Upper lobe of left lung (tissue), 6 donors: ENCODE measurements at places on chromosomes 16 and 17. TPM values are rescaled to one million over a fixed set of nuclear protein-coding genes. Genes with fewer than 3 reads are reported as not detected.

- H3K4me3 ChIP-seq = no peak overlapping the region
- H3K27me3 ChIP-seq = no peaks in the 10 kb centered on the region
- no peak overlapping the region for H3K27ac ChIP-seq
- no peaks in the 10 kb centered on the region for H3K36me3 ChIP-seq
- H3K4me1 ChIP-seq = peaks cover 28% of the 10 kb centered on the region
These were observed 20.1 kb downstream of the UNC119 start for GRCh38 chr17:28532050-28532960.

DNA sequence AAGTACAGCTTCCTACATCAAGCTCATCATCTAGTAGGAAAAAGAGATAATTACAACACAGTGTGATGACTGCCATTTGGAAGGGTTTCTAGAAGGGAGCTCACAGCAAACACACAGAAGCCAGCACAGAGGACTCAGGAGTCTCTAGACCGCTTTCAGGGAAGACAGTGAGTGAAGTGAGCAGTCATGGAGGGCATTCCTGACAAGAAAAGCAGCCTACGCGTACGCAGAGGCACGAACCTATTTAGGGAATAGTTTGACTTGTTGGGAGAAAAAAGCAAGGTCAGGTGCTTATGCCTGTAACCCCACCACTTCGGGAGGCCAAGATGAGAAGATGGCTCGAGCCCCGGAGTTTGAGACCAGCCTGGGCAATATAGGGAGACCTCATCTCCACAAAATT lies 8.4 kb upstream of the HASPIN start:
- H3K27ac ChIP-seq = no peak overlapping the region
- H3K4me3 ChIP-seq = no peak overlapping the region
- peaks cover 23% of the 10 kb centered on the region for H3K4me1 ChIP-seq

Gene FAAP100
- total RNA-seq = 30.3 TPM

Gene MYH1
- 0.06 TPM for total RNA-seq

Gene DHRS7C
- total RNA-seq = not detected

- no peak overlapping the region for H3K4me3 ChIP-seq
- no peaks in the 10 kb centered on the region for H3K4me1 ChIP-seq
- H3K36me3 ChIP-seq = no peaks in the 10 kb centered on the region
- no peak for DNase-seq
- H3K27me3 ChIP-seq = no peaks in the 10 kb centered on the region
- H3K27ac ChIP-seq = no peak overlapping the region
These were observed 299.3 kb downstream of the KCNJ2 start for GRCh38 chr17:70468661-70469060.

GRCh38 chr17:17155568-17155967 lies 50.6 kb downstream of the PLD6 start:
- no peak for DNase-seq
- peaks cover 96% of the 10 kb centered on the region for H3K36me3 ChIP-seq
- peaks cover 16% of the 10 kb centered on the region for H3K4me1 ChIP-seq
- no peak overlapping the region for H3K27ac ChIP-seq
- no peaks in the 10 kb centered on the region for H3K27me3 ChIP-seq

- DNase-seq = no peak
- no peak overlapping the region for H3K4me3 ChIP-seq
- H3K27ac ChIP-seq = no peak overlapping the region
- no peaks in the 10 kb centered on the region for H3K4me1 ChIP-seq
- H3K36me3 ChIP-seq = no peaks in the 10 kb centered on the region
- H3K27me3 ChIP-seq = no peaks in the 10 kb centered on the region
These were observed 67.1 kb downstream of the TANC2 start for GRCh38 chr17:63033142-63033541.

DNA sequence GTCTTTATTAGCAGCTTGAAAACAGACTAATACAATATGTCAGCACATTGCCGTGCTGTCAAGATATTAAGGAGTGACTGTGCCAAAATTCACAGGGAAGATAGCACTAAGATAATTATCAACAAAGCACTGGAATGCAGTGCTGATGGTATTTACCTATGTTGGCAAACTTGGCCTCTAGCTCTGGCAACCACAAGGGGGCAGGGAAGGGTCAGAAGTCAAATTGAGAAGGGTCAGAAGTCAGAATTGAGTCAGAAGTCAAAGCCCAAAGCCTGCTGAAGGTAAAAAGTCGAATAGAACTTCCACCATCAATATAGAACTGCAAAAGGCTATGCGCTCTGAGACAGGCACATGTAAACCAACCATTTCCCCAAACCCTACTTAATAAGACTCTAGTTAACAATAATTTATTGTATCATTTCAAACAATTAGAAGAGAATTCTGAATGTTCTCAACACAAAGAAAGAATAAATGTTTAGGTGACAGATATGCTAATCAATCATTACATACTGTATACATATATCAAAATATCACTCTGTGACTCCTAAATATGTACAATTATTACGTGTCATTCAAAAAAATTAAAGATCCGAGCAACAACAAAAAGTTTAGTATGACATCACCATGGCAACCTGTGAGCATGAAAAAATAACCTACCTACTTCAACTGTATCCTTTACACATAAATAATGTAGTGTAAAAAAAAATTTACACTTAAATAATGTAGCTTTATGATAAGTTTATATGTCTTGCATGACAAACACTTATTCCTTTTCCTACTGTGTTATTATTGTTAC lies 916.1 kb downstream of the KCNJ2 start:
- no peak overlapping the region for H3K4me3 ChIP-seq
- no peaks in the 10 kb centered on the region for H3K4me1 ChIP-seq
- no peaks in the 10 kb centered on the region for H3K27me3 ChIP-seq
- DNase-seq = no peak
- H3K27ac ChIP-seq = no peak overlapping the region
- H3K36me3 ChIP-seq = no peaks in the 10 kb centered on the region

DNA sequence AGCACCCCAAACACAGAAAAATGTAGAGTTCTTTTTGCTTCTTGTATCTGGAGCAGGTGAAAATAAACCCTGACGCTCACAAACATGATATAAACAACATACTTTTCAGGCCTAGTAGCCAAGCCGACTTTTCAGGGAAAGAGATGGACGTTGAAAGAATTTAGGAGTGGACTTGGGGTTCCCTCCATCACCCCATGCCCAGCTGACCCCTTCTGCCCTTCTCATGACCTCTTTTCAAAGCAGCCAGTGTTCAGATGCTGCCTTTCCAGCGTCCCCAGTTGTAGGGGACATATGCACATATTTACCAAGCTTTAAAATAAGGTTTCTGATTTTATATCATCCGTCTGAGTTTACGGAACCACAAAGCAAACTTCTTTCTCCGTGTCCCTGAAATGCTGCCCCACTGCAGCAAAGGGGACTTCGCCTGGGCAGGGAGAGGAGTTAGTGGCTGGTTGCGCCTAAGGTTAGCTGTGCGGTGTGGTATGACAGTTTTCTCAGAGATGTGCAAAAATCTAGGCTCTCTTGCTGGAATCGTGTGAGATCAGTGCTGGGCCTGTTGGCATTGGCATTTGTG lies 235.5 kb downstream of the MRTFB start:
- no peak for DNase-seq
- H3K36me3 ChIP-seq = no peaks in the 10 kb centered on the region
- H3K27ac ChIP-seq = no peak overlapping the region
- peaks cover 11% of the 10 kb centered on the region for H3K4me1 ChIP-seq

Gene SLC52A1
- 4.0 TPM for total RNA-seq

Gene RNF151
- total RNA-seq = not detected

DNA sequence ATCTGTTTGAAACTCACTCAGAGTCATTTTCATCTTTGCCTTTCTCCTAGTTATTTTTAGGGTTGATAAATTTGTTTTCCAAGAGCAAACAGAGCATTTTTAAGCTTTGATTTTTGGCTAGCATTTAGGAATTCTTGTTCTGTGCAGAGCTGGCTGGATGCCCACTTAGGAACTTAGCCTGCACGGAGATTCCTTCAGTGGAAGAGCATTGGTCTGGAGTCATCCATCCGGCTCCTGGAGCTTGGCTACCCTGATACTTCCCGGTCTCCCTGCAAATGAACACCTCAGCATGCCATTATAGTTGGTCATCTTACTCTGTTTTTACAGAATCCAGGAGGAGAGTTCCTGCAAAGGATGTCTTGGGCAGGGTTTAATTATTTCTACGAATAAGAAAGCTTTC lies 57.1 kb downstream of the SPECC1 start:
- no peaks in the 10 kb centered on the region for H3K27me3 ChIP-seq
- H3K27ac ChIP-seq = no peak overlapping the region
- no peak overlapping the region for H3K4me3 ChIP-seq
- no peaks in the 10 kb centered on the region for H3K36me3 ChIP-seq
- peaks cover 19% of the 10 kb centered on the region for H3K4me1 ChIP-seq
